Activated naive CD8-positive, alpha-beta T cell treated with anti-CD3 and anti-CD28 coated beads, Interleukin-2, amount 50 U/mL, for 24 hours (primary cell): ENCODE measurements at places on chromosomes 3 and 15.

DNA sequence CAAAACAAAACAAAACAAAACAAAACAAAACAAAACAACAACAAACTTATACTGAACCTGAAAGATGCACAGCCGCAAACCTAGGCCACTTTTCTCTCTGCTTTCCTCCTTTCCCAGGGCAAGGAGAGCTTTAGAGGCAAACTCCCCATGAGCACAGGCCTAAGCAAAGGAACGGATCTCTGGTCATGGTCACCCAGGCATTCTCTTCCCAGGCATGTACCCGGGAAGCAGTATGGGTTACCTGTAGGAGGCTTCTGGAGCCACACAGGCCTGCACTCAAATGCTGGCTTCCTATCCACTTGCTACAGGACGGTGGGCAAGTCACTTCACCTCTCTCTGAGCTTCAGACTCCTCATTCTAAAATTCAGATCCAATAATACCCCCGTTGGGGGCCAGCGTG is 171.8 kb downstream of the SMAD6 start:
- H3K4me1 ChIP-seq: no peaks in the 10 kb centered on the region
- DNase-seq: no peak
- H3K27ac ChIP-seq: no peak overlapping the region
- H3K4me3 ChIP-seq: no peak overlapping the region
- H3K27me3 ChIP-seq: peaks cover 10% of the 10 kb centered on the region

GRCh38 chr3:60176614-60177013 is 1074.6 kb downstream of the FHIT start:
- H3K27me3 ChIP-seq: no peaks in the 10 kb centered on the region
- no peak overlapping the region for H3K27ac ChIP-seq
- H3K4me1 ChIP-seq: peaks cover 3% of the 10 kb centered on the region
- DNase-seq: no peak
- no peaks in the 10 kb centered on the region for H3K36me3 ChIP-seq

DNA sequence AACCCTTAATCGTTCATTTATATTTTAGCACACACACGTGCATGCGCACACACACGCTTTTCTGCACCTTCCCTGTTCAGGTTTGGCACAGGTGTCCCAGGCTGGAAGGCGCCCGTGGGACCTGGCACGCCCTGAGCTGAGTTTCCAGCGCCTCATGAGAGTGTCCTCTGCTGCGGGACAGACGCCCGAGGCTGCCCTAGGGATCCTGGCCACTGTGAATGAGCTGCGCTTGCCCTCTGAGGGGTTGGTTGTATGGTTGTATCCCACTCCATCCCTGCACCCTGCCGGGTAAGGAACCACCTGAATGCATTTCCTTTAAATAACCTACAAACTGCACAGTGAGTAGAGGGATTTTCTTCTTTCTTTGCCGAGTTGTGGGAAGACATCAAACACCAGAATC is 12.2 kb upstream of the MEX3B start:
- H3K36me3 ChIP-seq: no peaks in the 10 kb centered on the region
- no peak overlapping the region for H3K27ac ChIP-seq
- H3K4me1 ChIP-seq: no peaks in the 10 kb centered on the region
- DNase-seq: no peak
- H3K4me3 ChIP-seq: no peak overlapping the region

DNA sequence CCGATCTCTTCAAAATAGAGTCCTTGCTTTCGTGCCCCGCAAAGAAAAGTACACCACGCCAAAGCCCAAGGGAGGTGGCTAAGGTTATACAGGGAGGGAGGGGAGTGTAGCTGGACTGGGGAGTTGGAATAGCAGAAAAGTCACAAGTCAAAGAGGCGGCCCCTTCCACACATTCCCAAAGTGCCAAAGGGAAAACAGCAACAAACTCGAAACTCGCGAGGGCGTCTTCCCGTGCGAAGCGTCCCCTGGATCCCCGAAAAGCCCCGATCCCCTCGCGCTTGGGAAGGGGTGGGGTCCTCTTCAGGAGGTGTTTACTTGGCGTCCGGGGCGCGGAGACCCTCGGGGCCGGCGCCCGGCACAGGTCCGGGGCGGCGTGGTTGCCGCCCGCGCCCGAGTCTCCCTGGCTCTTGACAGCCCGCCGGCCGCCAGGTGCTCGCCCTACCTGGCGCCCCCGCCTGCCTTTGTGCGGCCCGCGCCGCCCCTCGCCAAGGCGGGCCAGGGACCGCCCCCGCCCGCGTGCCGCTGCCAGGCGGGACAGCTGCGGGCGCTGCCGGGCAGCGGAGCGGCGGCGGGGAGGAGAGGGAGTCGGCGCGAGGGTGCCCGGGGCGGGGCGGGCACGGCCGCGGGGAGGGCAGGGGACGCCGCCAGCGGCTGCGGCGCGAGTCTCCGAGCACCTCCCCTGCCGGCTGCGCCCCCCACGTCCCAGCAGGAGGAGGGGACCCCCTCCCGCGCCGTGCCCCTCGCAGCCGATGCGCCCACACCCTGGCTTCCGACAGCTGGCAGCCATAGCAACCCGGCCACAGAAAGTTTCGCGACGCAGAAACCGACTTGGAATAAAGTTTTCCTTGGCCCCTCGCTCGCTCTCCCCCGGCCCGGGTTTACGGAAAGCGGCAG is 966 bp downstream of the MYO1E start:
- peak; percentile 39 for DNase-seq
- peaks cover 43% of the 10 kb centered on the region for H3K27me3 ChIP-seq
- peak overlapping the region; percentile 87 for H3K27ac ChIP-seq
- peaks cover 6% of the 10 kb centered on the region for H3K36me3 ChIP-seq
- H3K4me3 ChIP-seq: peak overlapping the region; percentile 90
- H3K4me1 ChIP-seq: peaks cover 30% of the 10 kb centered on the region

DNA sequence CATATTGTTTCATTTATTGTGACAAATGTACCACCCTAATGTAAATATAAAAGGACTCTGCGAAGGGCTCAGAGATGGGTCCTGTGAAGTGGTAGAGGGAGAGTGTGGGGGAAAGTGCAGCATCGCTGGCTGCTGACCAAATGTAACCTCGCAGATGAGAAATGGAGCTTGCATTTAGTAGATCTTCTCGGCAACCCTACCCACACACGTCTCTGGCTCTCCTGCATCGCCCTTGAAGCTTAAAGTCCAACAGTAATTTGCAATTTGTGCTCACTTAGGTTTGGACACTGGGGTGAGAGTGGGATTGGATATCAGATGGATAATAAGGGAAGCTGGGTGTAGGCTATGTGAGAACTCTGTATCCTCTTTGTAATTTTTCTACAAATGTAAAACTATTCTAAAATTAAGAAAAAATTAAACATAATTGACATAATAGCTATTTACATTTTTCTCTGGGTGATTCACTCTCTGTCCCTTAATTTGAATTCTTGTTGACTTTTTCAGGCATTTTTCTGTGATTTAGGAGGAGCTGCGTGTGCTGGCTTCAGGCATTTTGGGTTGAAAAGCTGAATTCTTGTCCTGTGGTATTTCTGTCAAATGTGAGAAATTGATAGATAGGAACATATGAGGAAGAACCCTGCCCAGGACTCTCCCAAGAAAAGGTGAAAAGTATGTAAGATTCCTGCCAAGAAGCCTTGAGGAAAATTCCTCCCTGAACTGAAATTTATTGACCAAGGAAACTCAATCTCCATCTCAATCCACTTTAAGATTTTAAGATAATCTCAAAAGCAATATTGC is 524.7 kb upstream of the MCTP2 start:
- H3K27me3 ChIP-seq: no peaks in the 10 kb centered on the region
- H3K36me3 ChIP-seq: no peaks in the 10 kb centered on the region
- H3K27ac ChIP-seq: no peak overlapping the region
- no peaks in the 10 kb centered on the region for H3K4me1 ChIP-seq

GRCh38 chr15:60520825-60521368 is 42.0 kb upstream of the ICE2 start:
- no peaks in the 10 kb centered on the region for H3K27me3 ChIP-seq
- DNase-seq: peak; percentile 84
- H3K36me3 ChIP-seq: peaks cover 18% of the 10 kb centered on the region

- no peaks in the 10 kb centered on the region for H3K36me3 ChIP-seq
- no peak overlapping the region for H3K27ac ChIP-seq
- no peak overlapping the region for H3K4me3 ChIP-seq
These were observed 87.0 kb upstream of the NECTIN3 start for GRCh38 chr3:110984456-110985250.

- no peak for DNase-seq
- peaks cover 3% of the 10 kb centered on the region for H3K36me3 ChIP-seq
- H3K4me1 ChIP-seq: peaks cover 4% of the 10 kb centered on the region
- no peak overlapping the region for H3K27ac ChIP-seq
- H3K4me3 ChIP-seq: no peak overlapping the region
These were observed 122.8 kb downstream of the EEFSEC start for GRCh38 chr3:128276146-128276435.

- H3K36me3 ChIP-seq: peaks cover 29% of the 10 kb centered on the region
- H3K4me1 ChIP-seq: peaks cover 30% of the 10 kb centered on the region
- no peak for DNase-seq
- H3K27me3 ChIP-seq: no peaks in the 10 kb centered on the region
- no peak overlapping the region for H3K4me3 ChIP-seq
These were observed 61.1 kb downstream of the SLC6A6 start for GRCh38 chr3:14463330-14464140.

- peaks cover 5% of the 10 kb centered on the region for H3K4me1 ChIP-seq
- no peak for DNase-seq
- no peak overlapping the region for H3K4me3 ChIP-seq
- H3K27me3 ChIP-seq: no peaks in the 10 kb centered on the region
- no peak overlapping the region for H3K27ac ChIP-seq
These were observed 296.4 kb upstream of the TPRG1 start for GRCh38 chr3:188875413-188875812.

GRCh38 chr15:65690778-65691177 is 69.0 kb downstream of the SLC24A1 start:
- peaks cover 10% of the 10 kb centered on the region for H3K4me1 ChIP-seq
- DNase-seq: no peak
- H3K4me3 ChIP-seq: no peak overlapping the region
- H3K27me3 ChIP-seq: no peaks in the 10 kb centered on the region
- H3K27ac ChIP-seq: no peak overlapping the region

DNA sequence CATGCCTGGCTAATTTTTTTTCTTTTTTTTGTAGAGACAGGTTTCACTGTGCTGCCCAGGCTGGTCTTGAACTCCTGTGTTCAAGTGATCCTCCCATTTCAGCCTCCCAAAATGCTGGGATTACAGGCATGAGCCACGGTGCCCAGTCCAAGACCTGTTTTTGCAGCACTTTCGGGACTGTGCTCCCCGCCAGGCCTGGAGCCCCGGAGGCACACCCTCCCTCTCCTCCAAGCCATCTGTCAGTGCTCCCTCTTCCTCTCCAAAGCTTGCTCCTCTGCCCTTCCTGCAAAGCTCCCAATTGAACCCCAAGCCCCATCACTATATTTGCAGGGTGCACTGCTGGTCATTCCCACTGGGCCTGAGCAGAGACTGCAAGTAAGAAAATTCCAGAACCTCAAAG is 98.1 kb downstream of the CORO2B start:
- H3K36me3 ChIP-seq: no peaks in the 10 kb centered on the region
- no peak for DNase-seq
- H3K27me3 ChIP-seq: peaks cover 2% of the 10 kb centered on the region
- H3K4me1 ChIP-seq: peaks cover 9% of the 10 kb centered on the region

DNA sequence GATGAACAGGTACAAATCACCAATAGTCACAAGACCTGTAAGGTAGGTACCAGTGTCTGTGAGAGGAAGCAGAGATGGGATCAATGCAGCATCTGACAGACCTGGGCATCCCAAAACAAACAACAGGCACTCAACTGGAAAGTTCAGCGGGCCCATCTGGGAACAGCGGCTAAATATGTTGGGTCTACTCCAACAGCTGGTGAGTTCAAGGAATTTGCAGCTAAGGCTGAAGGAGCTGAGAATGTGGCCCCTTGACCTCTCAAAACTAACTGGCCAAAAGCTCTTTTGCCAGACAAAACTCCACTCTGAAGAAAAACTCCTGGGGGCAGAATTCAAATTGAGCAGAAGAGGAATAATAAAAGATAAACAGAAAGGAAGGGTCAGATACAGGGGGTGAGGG is 24.4 kb downstream of the AVEN start:
- H3K4me1 ChIP-seq: peaks cover 17% of the 10 kb centered on the region
- H3K27me3 ChIP-seq: no peaks in the 10 kb centered on the region
- DNase-seq: no peak
- no peak overlapping the region for H3K4me3 ChIP-seq

DNA sequence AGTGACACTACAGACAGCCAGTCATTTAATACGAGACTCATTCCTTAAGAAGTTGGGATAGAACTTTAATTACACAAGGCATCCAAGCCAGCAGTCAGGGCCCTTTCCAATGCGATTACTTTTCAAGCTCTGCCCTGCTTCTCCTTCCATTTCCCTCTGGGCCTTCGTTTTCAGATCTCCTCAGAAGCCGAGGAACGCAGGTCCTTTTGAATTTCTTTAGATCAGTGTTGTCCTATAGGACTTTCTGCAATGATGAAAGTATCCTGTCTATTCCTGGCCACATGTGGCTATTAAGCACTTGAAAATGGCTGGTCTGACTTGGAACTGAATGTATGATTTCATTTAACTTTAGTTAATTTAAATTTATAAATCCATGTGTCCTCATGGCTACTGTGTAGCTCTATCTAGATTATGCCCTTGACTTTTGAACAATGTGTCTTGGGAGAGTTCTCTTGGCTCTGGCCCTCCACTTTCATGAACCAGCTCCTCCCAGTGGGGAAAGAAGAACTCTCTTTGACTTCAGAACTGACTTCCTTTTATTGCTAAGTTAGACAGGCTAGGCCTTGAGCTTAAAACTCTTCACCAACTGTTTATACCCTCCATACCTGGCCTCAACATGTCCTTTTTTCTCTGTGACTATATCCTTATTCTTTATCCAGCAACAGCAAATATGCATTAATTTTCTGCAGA is 22.6 kb downstream of the TGFBR2 start:
- H3K27me3 ChIP-seq: no peaks in the 10 kb centered on the region
- H3K36me3 ChIP-seq: peaks cover 67% of the 10 kb centered on the region
- peak overlapping the region; percentile 93 for H3K27ac ChIP-seq
- H3K4me3 ChIP-seq: peak overlapping the region; percentile 55
- DNase-seq: no peak
- peaks cover 99% of the 10 kb centered on the region for H3K4me1 ChIP-seq

- peaks cover 3% of the 10 kb centered on the region for H3K4me1 ChIP-seq
- peaks cover 25% of the 10 kb centered on the region for H3K27me3 ChIP-seq
- no peaks in the 10 kb centered on the region for H3K36me3 ChIP-seq
These were observed 191.9 kb upstream of the LINGO1 start for GRCh38 chr15:77824361-77825251.

DNA sequence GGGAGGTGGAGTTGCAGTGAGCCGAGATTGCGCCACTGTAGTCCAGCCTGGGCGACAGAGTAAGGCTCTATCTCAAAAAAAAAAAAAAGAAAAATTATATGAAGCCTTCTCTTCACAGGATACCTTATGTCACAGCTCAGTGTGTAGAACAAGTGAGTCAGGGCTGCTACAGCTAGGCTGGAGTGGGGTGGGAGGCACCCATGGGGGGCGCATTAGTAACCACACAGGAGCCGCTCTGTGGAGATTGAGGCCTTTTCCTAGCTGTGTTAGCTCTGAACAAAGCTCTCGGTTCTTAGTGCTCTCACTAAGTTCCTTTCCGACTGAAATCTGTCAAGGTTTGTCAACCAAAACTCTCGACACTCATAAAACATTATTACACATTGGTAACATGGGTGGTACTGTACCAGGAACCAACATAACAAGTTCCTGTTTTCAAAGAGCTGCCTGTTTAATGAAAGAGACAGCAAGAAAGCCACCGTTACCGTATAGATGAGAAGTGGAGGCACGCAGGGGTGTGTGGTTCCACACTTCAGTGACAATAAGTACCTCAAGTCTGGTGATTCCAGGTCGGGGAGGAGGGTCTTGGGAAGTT is 4.5 kb downstream of the LRRC31 start:
- H3K36me3 ChIP-seq: no peaks in the 10 kb centered on the region
- H3K4me3 ChIP-seq: no peak overlapping the region
- peak; percentile 16 for DNase-seq
- peaks cover 33% of the 10 kb centered on the region for H3K4me1 ChIP-seq
- H3K27ac ChIP-seq: no peak overlapping the region
